ENCODE measurements at places on chromosomes 12 and 14. TPM values are rescaled to one million over a fixed set of nuclear protein-coding genes. Genes with fewer than 3 reads are reported as not detected.

- DNase-seq = no peak
These were observed 144.7 kb downstream of the SMOC1 start for GRCh38 chr14:70023871-70024270.

- DNase-seq = no peak
These were observed 270.7 kb upstream of the DIO3 start for GRCh38 chr14:101290611-101291010.

GRCh38 chr12:127223731-127224130, 1043.2 kb upstream of the TMEM132C start:
- peak; percentile 51 for DNase-seq

SMIM41 gene
- not detected for polyA plus RNA-seq
